ENCODE measurements at places on chromosomes 7 and 10.
A peak's percentile ranks its signal among the peaks of the same experiment; 100 is the strongest.

- DNase-seq: peak; percentile 62
Measured at GRCh38 chr7:128829391-128830166, 627 bp upstream of the FLNC start.

DNA sequence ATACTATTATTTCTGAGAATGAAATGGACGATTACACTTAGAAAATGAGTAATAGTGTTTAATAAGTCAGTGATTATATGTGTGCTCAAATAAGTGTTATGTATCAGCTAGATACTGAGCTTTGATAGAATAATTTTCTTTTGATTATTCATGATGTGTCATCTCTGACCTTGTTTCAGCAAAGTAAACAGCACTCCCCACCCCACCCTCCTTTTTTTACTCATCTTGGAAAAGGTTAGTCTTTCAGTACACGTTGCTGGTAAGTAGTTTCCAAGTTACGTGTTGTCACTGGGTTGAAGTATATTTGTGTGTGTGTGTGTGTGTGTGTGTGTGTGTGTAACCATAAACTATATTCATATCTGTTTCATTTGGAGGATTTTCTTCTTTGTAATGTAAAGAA, 84.1 kb downstream of the GNAI1 start:
- DNase-seq: peak; percentile 61

- DNase-seq: no peak
Measured at GRCh38 chr7:7491044-7491443, 44.6 kb downstream of the COL28A1 start.

- DNase-seq: no peak
Measured at GRCh38 chr7:10346032-10346431, 627.6 kb upstream of the PHF14 start.

DNA sequence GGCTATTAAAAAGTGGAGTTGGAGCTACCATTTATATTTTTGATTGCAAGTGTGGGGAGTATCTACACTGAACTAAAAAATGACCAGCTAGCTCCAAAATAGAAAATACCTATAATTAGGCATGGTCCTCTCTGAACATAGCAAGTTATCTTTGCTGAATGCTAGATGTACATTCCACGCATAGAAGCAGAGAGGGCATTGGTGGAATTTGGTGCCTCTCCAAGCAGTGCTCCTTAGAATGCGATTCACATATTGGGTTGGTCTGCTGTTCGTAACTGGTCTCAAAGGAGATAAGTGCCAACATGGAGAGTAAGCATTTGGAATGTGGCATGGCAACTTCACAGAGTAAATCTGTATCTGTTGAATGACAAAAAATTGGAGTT, 196.2 kb downstream of the PTN start:
- peak; percentile 8 for DNase-seq
